T-cell (primary cell): ENCODE measurements at places on chromosomes 16 and 17.
A peak's percentile ranks its signal among the peaks of the same experiment; 100 is the strongest.

GRCh38 chr17:17606416-17607000 is 15.0 kb upstream of the PEMT start:
- no peak overlapping the region for H3K4me3 ChIP-seq
- H3K4me1 ChIP-seq = no peaks in the 10 kb centered on the region

GRCh38 chr16:80526418-80527061 is 14.3 kb upstream of the DYNLRB2 start:
- no peaks in the 10 kb centered on the region for H3K27me3 ChIP-seq
- H3K4me3 ChIP-seq = no peak overlapping the region
- H3K36me3 ChIP-seq = no peaks in the 10 kb centered on the region
- no peaks in the 10 kb centered on the region for H3K4me1 ChIP-seq
- H3K27ac ChIP-seq = no peak overlapping the region

- DNase-seq = peak; percentile 3
- no peak overlapping the region for H3K27ac ChIP-seq
- H3K27me3 ChIP-seq = peaks cover 4% of the 10 kb centered on the region
- H3K4me3 ChIP-seq = peak overlapping the region; percentile 77
- no peaks in the 10 kb centered on the region for H3K36me3 ChIP-seq
Observed at GRCh38 chr17:30600830-30601494, 123.8 kb downstream of the GOSR1 start.

GRCh38 chr17:32277284-32277683 is 11.7 kb downstream of the RHBDL3 start:
- no peaks in the 10 kb centered on the region for H3K4me1 ChIP-seq
- no peak overlapping the region for H3K27ac ChIP-seq
- H3K36me3 ChIP-seq = no peaks in the 10 kb centered on the region
- DNase-seq = no peak

GRCh38 chr17:78419970-78420815 is 41.7 kb downstream of the PGS1 start:
- peaks cover 76% of the 10 kb centered on the region for H3K36me3 ChIP-seq
- no peak overlapping the region for H3K27ac ChIP-seq
- H3K27me3 ChIP-seq = no peaks in the 10 kb centered on the region
- peaks cover 3% of the 10 kb centered on the region for H3K4me1 ChIP-seq
- H3K4me3 ChIP-seq = no peak overlapping the region

- DNase-seq = no peak
- no peak overlapping the region for H3K27ac ChIP-seq
- H3K4me1 ChIP-seq = no peaks in the 10 kb centered on the region
- no peaks in the 10 kb centered on the region for H3K36me3 ChIP-seq
- H3K27me3 ChIP-seq = no peaks in the 10 kb centered on the region
Observed at GRCh38 chr17:15464231-15464985, 3.0 kb downstream of the CDRT4 start.

DNA sequence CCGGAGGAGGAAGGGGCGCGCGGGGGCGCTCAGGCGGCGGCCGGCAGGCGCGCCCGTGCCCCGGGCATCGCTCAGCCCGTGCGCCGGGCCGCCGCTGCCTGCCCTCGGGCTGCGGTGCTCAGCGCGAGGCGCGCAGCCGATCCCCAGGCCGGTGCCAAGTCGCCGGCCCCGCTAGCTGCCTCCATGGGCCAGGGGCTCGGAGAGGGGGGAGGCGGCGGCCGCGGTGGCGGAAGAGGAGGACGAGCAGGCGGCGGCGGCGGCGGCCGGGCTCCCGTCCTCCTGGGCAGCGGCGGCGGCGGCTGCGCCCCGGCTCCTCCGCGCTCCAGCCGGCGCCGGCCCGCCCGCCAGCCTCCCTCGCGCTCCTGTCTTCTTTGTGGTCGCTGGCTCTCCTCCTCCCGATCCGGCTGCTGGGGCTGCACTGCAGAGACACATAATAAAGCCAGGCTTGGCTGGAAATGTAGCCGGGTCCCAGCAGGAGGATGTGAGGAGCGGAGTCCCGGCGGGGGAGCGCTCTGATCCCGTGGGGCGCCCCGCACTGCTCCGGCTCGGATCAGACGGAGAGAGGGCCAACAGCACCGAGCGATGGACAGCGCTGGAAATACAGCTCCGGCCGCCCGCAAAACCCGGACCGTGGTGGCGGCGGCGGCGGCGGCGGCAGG is 889 bp upstream of the ZNF423 start:
- peak overlapping the region; percentile 24 for H3K4me3 ChIP-seq
- H3K27me3 ChIP-seq = peaks cover 56% of the 10 kb centered on the region
- DNase-seq = no peak
- peaks cover 36% of the 10 kb centered on the region for H3K4me1 ChIP-seq
- no peaks in the 10 kb centered on the region for H3K36me3 ChIP-seq
- no peak overlapping the region for H3K27ac ChIP-seq

DNA sequence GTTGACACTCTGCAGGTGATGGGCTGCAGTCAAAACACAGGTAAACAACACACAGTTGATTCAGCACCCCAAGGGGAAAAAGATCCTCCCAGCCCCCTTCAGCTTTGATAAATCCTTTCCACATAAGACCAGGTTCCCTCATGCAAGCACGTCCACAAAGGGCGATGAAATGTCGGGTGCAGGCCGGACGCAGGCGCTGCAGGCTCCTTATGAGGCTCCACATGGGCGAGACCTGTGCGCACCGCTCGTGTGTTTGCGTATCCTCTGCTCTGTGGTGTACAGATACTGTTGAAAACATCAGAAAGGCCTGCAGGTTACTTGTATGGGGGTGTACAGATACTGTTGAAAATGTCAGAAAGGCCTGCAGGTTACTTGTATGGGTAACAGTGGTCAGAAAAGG is 14.4 kb upstream of the ZNF750 start:
- no peaks in the 10 kb centered on the region for H3K27me3 ChIP-seq
- no peak overlapping the region for H3K27ac ChIP-seq
- H3K4me1 ChIP-seq = peaks cover 20% of the 10 kb centered on the region
- H3K36me3 ChIP-seq = no peaks in the 10 kb centered on the region
- no peak overlapping the region for H3K4me3 ChIP-seq

GRCh38 chr17:60107526-60108257 is 29.0 kb upstream of the HEATR6 start:
- no peaks in the 10 kb centered on the region for H3K27me3 ChIP-seq
- no peaks in the 10 kb centered on the region for H3K4me1 ChIP-seq
- no peak overlapping the region for H3K27ac ChIP-seq
- H3K4me3 ChIP-seq = no peak overlapping the region
- H3K36me3 ChIP-seq = no peaks in the 10 kb centered on the region

- no peak for DNase-seq
- peaks cover 5% of the 10 kb centered on the region for H3K36me3 ChIP-seq
- no peak overlapping the region for H3K27ac ChIP-seq
- H3K4me1 ChIP-seq = peaks cover 7% of the 10 kb centered on the region
- no peak overlapping the region for H3K4me3 ChIP-seq
Observed at GRCh38 chr17:2304931-2305330, 1.2 kb downstream of the SRR start.

DNA sequence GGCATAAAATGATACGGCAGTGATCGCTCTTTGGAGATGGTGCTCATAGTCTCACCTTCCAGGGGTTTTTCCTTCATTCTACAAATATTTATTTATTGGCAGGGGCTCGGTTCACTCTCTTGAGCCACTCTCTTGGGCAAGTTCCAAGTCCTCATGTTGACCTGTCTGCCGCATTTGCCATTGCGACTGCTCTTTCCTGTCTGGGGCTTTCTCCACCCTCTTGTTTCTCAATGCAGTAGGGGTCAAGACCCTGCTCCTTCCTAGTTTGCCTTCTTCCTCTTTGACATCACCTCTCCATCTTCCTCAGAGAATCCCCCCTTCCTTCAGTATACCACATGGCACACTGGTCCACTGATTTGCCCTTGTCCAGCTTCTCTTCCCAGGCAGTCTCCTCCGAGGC is 21.9 kb upstream of the LRRC75A start:
- H3K4me1 ChIP-seq = no peaks in the 10 kb centered on the region
- H3K4me3 ChIP-seq = no peak overlapping the region
- no peaks in the 10 kb centered on the region for H3K27me3 ChIP-seq
- H3K36me3 ChIP-seq = no peaks in the 10 kb centered on the region

DNA sequence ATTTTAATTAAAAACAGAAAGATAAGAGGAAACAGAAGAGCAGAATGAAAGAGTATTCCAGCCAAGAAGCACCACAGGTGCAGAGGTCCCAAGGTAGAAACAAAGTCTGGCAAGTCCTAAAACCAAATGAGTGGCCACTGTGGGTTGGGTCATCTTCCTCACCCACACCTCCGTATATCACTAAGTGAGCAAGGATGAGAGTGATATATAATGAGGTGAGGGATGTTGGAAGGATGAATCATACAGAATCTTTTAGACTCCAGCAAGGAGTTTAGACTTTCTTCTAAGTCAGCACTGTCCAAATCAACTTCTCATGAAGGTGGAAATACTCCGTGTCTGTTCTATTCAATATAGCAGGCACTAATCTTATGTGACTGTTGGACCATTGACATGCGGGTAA is 70.8 kb downstream of the SHISA9 start:
- DNase-seq = no peak
- H3K36me3 ChIP-seq = no peaks in the 10 kb centered on the region
- no peaks in the 10 kb centered on the region for H3K27me3 ChIP-seq
- no peak overlapping the region for H3K27ac ChIP-seq
- H3K4me3 ChIP-seq = no peak overlapping the region

DNA sequence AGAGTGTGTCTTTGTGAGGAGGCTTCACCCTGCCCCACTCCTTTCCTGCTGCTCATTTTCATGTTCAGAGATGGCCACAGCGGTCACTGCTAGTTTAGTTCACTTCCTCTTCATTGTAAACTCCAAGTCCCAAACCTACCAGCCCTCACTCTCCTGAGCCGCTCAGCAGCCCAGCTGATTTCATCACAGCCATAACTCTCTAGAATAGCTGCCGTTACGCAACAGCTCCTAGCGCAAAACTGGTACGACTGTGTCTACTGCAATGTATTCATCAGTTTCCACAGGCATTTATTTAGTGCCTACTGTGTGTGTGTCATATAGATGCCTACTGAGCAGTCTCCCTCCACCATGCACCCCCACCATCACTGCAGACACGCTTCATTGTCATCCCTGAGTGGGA is 233.5 kb upstream of the RPL38 start:
- H3K4me1 ChIP-seq = no peaks in the 10 kb centered on the region
- no peaks in the 10 kb centered on the region for H3K27me3 ChIP-seq
- no peaks in the 10 kb centered on the region for H3K36me3 ChIP-seq
- H3K4me3 ChIP-seq = no peak overlapping the region

DNA sequence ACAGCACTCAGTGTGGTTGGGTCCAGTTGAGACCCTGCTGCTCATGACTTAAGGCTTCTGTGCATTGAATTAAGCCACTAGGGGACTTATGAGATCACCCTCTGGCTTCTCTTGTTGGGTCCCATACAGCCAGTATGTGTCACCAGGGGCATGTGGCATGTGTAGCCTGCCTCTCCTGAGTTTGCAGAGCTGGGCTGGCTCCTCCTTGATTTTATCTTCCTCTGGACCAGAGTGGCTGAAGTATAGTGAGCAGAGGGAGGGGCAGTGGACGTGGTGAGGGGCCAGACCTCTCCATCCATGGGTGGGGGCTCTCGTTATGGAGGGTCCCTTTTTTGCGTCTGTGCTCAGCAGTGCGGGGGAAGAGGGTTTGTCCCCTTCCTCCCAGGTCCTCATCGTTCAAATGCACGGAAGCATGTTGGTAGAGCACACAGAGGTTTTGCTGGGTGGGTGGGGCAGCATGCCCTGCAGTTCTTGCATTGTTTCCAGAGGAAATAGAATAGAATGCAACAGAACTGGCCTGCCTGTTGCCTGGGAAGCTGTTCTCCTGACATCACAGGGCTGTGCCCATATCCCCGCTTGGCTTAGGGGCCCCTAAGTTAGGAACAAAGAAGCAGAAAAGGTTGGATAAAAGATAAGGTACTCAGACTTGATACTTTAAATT is 77.4 kb downstream of the SPECC1 start:
- no peak overlapping the region for H3K4me3 ChIP-seq
- no peaks in the 10 kb centered on the region for H3K27me3 ChIP-seq
- H3K36me3 ChIP-seq = no peaks in the 10 kb centered on the region
- DNase-seq = no peak
- H3K4me1 ChIP-seq = no peaks in the 10 kb centered on the region
- H3K27ac ChIP-seq = no peak overlapping the region

GRCh38 chr16:11278681-11279628 is 2.2 kb downstream of the PRM1 start:
- no peaks in the 10 kb centered on the region for H3K4me1 ChIP-seq
- no peak overlapping the region for H3K4me3 ChIP-seq
- no peak overlapping the region for H3K27ac ChIP-seq
- H3K27me3 ChIP-seq = peaks cover 22% of the 10 kb centered on the region

DNA sequence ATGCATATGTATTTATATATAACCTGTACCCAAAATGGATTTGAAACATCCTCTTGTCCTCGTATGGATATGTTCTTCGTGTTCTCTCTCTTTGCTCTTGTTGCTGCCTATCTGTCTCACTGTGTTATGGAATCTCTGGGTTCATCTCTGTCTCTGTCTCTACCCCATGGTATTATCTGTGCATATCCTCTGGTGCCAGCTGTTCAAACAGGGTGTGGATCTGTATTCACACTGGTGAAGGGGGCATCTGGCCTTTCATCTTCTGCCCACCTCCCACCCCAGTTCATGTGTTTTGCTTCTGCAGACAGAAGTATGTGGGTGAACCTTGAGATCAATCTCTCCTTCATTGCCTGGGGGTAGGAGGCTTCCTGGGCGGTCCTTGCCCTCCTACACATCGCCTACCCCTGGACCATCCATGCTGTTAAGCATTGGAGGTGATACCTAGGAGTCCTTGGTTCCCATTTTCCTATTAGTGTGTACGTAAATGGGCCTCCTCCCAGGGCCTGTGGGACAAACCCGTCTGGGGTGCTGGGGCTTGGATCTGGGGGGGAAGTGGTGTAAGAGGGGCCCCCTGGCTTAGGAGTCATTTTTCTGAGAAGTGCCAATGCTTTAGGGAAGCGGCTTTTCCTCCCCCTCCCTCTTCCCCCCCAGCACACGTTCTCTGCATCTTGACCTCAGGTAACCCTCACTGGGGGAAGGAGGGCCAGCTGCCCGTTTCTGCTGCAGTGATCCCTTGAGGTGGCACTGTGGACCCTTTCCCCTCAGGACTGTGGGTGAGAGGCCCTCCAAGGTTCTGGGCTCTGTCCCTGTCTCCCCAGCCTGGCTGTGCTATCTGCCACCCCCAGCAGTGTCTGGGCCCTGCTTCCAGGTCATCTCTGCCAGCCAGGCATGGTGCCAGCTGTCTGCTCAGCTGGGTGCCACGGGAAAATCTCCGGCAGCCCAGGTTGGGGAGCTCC is 21.1 kb downstream of the RARA start:
- peak overlapping the region; percentile 30 for H3K27ac ChIP-seq
- no peaks in the 10 kb centered on the region for H3K27me3 ChIP-seq
- peaks cover 24% of the 10 kb centered on the region for H3K36me3 ChIP-seq

- DNase-seq = no peak
- H3K4me3 ChIP-seq = no peak overlapping the region
- peaks cover 14% of the 10 kb centered on the region for H3K4me1 ChIP-seq
- H3K27ac ChIP-seq = no peak overlapping the region
Observed at GRCh38 chr17:78174346-78174869, 6.0 kb downstream of the SYNGR2 start.

DNA sequence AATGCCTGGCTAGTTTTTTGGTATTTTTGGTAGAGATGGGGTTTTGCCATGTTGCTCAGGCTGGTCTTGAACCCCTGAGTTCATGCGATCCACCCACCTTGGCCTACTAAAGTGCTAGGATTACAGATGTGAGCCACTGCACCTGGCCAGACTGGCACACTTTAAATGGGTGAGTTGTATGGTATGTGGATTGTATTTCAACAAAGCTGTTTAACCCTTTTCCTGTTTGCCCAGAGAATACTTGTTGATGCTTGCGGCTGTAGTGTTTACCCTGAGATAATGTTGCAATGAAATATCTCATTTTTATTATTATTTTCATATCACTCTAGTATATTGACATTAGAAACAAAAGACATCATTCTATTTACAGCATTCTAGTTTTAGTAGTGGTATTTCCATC is 17.1 kb upstream of the TMEM94 start:
- no peaks in the 10 kb centered on the region for H3K36me3 ChIP-seq
- H3K4me3 ChIP-seq = no peak overlapping the region
- H3K4me1 ChIP-seq = peaks cover 19% of the 10 kb centered on the region
- no peak for DNase-seq
- no peak overlapping the region for H3K27ac ChIP-seq
